ENCODE measurements at places on chromosomes 2 and 18.

GRCh38 chr2:219726916-219727315 lies 99.5 kb downstream of the SLC4A3 start:
- no peak for DNase-seq

- DNase-seq = no peak
These were observed 26.1 kb upstream of the LMAN1 start for GRCh38 chr18:59385191-59385590.

GRCh38 chr2:161119483-161119882 lies 40.7 kb upstream of the TANK start:
- DNase-seq = no peak

GRCh38 chr2:148812306-148812705 lies 62.7 kb upstream of the KIF5C start:
- peak; percentile 7 for DNase-seq

DNA sequence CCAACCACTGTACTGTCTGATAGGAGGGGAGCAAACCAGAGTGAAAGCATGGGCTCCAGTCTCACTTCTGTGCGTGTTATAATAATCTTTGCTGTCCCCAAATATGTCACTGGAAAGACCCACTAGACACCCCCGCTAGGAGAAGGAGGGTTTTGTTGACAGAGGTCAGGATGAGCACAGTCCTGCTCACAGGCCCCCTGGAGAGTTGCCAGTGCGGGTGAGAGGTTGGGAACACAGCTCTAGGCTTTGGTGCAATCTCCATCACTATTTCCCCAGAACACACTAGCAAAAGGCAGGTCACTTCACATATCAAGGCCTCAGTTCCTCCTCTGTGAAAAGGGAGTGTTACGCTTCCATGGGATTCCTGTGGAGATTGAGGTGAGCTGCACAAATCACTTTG lies 9.7 kb downstream of the XDH start:
- no peak for DNase-seq

DNA sequence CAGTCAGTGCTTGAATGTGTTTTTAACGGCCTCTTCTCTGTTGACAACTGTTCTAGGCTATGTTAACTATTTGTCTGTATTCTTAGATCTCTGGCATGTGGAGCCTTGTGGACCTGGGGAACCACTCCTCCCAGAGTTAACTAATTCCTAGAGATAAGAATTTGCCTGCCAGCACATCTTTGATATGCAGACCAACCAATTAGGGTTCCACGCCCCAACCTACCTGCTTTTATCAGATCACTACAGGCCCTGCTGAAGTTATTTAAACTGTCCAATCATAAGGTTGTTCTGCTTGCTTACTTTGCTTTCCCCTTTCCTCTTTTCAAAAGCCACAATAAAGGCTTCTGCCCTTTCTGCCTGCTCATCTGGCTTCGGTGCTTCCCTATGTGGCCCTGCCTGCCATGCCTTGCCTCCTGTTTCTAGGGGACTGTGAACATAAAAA lies 8.5 kb upstream of the CYBRD1 start:
- no peak for DNase-seq

DNA sequence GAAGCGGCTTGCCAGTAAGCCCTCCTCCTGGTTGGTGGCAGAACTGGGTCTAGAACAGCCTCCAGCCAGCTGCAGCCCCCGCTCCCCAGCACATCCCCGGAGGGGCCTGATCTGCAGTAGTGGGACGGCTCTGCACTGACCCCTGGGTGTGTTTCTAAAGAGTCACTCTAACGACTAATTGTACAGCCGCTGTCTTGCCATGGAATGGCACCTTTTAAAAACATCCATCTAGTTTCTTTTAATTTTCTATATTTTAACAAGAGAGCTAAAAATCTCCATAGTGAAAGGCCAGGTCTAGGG lies 82.0 kb downstream of the MTCL1 start:
- DNase-seq = no peak

DNA sequence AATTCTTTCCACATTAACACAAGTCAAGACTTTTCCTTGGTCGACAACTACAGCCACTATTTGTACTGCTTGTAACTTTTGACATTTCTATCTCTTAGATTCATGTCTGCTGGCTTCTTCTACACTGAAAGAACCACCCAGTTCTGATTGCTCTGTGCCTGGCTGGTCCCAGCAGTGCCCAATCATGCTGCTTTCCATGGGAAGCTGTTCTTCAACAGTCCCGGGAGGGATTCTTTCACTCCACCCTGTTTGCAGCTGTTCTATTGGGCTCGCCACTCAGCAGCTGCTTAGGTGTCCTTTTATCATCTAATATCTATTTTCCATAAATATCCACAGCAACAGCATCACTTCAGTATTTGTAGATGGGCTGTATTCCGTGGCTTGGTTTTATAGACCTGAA lies 471.1 kb upstream of the SMIM21 start:
- DNase-seq = no peak

DNA sequence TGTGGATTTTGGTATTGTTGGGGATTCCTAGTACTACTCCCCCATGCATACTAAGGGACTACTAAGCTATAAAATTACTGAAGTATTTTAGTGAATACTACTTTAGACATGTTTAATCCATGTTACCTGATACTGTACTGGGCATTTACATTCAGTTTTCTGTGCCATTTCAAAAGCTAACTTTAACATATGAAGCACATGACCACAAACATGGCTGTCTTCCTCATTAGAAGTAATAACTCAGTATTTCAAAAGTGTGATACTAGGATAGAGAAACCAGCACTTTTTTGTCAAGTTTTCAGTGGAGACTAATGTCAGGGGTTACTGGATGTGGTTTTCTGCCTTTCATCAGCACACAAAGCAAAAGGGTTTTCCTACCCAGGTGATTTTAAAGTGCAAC lies 27.9 kb downstream of the WDR33 start:
- DNase-seq = no peak

GRCh38 chr2:200301953-200302858 lies 4.3 kb upstream of the SPATS2L start:
- DNase-seq = no peak

- no peak for DNase-seq
These were observed 19.2 kb downstream of the POU3F3 start for GRCh38 chr2:104872866-104873688.

DNA sequence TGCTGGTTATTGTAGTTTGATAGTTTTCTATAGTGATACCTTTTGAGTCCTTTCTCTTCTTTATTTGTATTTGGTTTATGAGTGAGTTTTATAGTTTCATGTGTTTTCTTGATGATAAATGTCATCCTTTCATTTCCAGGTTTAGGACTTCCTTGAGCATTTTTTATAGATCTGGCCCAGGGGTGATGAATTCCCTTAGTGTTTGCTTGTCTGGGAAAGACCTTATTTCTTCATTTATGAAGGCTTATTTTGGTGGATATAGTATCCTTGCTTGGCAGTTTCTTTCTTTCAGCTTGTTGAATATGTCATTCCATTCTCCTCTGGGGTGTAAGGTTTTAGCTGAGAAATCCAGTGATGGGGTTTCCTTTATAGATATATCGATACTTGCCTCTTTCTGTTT lies 53.9 kb downstream of the OTX1 start:
- no peak for DNase-seq

DNA sequence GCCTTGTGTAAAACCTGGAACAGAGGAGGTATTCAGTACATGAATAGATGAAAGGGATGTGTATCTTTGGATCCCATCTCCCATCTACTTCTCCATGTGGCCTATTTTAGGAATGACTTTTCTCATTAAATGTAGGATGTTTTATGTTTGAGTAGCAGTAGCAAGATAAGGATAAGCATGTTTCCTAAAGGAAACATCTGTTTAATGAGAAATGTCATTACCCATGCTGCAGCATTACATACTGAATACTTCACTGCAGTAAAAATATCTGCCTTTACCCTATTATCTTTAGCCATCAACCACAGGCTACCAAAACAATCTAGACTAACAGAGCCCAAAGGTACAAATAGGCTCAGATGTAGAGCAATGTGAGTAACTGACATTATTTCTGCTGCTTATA lies 419.2 kb upstream of the CYRIA start:
- DNase-seq = no peak

GRCh38 chr18:23816740-23817139 lies 127.5 kb downstream of the LAMA3 start:
- DNase-seq = no peak

DNA sequence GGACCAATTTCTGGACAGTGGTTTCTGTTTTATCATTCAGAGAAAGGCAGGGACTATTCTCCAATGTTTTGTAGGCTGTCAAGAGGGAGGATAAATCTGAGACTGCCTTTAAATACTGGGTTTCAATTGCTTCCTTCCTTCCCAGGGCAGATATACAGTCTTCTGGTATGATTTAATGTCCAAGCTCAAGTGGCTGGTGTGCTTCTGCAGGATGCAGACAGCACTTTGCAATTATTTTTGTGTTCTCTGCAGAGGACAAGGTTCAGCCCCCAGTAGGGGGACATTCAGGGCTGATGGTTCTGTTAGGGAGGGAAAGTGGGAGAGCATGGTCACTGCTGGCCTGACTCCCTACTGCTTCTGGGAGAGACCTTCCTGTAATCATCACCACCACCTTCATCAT lies 4.6 kb upstream of the BOD1L2 start:
- DNase-seq = no peak

GRCh38 chr2:95323347-95324155 lies 26.4 kb downstream of the KCNIP3 start:
- DNase-seq = no peak

DNA sequence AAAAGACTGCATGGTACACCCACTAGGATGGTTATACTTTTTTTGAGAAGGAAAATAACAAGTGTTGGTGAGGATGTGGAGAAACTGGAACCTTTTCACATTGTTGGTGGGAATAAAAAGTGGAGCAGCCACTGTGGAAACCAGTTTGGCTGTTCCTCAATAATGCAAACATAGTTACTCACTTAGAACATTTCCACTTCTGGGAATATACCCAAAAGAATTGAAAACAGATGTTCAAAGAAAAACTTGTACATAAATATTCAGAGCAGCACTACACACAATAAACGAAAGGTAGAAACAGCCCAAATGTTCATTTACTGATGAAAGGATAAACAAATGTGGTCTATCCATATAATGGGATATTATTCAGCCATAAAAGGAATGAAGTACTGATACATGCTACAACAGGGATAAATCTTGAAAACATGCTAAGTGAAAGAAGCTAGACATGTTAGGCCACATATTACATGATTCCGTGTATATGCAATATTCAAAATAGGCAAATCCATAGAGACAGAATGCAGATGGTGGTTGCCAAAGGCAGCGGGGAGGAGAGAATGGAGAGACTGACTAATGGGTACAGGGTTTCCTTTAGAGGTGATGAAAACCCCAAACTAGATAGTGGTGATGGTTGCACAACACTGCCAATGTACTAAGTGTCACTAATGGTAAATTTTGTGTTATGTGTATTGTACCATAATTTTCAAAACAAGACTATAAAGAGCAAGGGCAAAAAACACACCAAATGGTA lies 20.9 kb upstream of the LMAN1 start:
- DNase-seq = no peak

GRCh38 chr2:155733091-155733853 lies 599.2 kb downstream of the NR4A2 start:
- DNase-seq = no peak

- no peak for DNase-seq
These were observed 141.2 kb downstream of the IKZF2 start for GRCh38 chr2:213010106-213010779.

DNA sequence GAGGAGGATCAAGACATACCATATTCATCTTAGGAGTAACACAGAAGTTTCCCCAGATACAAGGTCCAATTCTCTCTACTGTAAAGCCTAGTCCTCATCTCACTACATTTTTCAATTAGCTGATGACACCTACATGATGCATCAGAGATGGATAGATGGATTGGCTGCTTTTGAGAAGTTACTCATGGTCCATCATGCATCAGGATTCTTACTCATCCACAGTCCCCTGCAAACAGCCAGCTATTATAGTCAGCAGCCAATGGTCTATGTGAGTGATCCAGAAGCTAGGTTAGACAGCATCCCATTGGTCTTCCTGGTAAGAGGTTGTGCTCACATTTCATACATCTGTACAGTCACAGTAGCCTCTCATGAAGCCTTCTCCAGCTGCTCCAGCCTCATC lies 154.5 kb upstream of the NRP2 start:
- DNase-seq = no peak

DNA sequence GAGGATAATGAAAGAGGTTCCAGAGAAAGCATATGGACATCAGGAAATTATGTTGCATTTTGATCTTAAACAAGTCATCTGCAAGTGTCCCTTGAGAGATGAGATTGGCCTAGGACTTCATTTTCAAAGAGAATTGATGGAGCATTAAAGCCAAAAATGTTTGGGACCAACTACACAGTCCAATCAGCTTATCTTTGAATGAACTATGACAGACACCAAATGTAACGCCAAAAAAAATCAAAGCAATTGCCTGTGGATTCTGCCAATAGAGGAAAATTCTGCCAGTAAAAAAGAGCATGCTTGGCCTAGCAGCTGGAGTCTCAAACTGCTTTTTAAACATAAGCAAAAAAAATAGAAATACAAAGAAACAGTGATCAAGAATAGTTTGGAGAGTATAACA lies 594.5 kb upstream of the CHAC2 start:
- peak; percentile 71 for DNase-seq

- no peak for DNase-seq
These were observed 32.0 kb downstream of the SMCHD1 start for GRCh38 chr18:2687390-2688001.

DNA sequence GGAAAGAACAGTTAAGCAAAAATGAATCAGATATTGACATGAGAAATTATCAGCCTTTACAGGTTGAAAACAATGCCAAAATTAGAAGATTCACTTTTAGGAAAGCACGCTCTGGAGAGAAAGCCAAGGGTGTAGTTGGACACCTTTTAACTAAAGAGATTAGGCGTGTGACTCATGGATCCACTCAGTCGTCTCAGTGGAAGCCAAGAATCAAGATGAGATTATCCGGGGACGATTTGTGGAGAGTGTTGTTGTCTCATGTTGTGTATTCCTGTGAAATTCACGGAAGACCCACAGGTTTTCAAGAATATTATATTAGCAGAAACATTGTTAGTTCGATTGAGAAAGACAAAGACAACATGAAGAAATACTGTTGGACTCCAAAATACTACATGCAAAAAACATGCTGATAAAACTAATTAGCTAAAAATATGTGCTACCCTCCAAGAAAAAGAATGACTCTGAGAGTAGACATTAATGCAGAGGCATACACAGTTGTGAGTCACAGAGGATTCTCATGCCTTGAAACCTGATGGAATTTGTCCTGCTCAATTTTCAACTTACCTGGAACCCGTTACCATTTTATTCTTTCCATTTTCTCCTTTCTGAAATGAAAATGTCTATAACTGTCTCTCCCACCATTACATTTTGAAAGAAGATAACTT lies 192.1 kb upstream of the RND3 start:
- no peak for DNase-seq

GRCh38 chr2:240884745-240885144 lies 11.2 kb downstream of the MAB21L4 start:
- DNase-seq = no peak

DNA sequence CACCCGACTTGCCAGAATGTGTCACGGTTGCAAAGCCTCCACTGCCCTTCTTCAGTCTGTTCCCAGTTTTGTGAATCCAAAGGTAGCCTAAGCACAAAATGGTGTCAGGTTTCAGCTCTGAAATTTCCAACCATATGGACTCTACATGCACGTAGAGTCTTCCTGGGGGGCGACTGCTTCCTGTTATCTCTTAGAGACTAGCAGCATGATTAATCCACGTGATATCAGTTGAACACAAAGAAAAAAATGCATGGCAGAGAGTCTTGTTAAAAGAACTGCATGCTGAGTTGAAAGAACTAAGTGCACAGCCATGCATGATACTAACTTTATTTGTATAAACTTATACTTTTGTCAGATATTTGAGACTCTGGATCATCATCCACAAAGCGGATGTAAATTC lies 404.4 kb downstream of the SOCS6 start:
- no peak for DNase-seq

- DNase-seq = no peak
These were observed 342.6 kb downstream of the DPP10 start for GRCh38 chr2:114784890-114785583.

GRCh38 chr2:114122930-114123329 lies 233.0 kb downstream of the ACTR3 start:
- DNase-seq = peak; percentile 20
